Hematopoietic multipotent progenitor cell treated with erythropoietin and hydrocortisone succinate and interleukin-3 and kit ligand, for 8 days (in vitro differentiated cells): ENCODE measurements at places on chromosomes 11 and 22.

DNA sequence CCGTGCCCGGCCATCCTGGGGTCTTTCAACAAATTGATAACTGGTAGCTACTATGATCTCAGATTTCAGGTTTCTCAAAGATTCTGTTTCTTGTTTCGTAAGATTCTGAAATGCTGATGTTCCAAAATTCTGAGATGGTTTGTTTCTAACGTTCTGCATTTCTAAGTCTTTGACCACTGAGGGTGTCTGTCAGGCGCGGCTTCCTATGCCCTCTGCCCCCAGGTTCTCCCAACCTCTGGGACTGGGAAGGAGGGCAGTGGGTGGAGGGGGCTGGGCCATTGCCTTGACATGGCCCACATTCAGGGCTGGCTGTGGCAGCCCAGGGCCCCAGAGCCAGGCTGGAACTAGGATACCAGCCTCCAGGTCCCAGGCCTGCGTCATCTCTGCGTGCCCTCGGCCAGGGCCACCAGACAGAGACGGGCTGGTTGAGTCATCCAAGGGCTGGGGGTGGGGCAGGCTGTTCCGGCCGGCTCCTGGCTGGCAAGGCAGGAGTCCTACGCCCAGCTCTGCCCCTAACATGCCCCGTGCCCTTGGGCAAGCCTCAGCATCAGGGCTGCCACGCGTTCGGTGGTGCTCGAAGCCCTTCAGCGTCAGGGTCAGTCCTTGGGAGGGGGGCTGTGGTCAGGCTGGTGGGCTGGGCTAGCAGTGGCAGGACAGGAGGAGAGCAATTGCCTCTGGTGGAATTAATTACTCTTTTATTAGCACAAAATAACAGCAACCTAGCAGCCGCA, 5.2 kb downstream of the TMEM134 start:
- DNase-seq = peak; percentile 25

DNA sequence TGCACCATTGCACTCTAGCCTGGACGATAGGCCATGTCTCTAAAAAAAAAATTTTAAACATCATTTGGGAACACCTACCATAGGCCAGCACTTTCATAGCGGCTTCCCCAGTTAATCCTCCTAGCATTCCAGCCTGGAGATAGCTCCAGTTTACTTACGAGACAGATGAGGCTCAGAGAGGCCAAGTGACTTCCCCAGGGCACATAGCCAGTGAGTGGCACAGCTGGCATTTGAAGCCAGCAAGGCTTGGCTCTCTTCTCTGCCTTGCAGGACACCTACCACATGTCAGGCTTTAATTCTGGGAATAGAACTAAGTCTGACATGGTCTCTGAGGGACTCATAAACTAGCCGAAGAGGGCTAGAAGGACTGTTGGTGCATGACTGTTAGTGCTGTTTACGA, 4.9 kb upstream of the TAGLN start:
- no peak for DNase-seq

DNA sequence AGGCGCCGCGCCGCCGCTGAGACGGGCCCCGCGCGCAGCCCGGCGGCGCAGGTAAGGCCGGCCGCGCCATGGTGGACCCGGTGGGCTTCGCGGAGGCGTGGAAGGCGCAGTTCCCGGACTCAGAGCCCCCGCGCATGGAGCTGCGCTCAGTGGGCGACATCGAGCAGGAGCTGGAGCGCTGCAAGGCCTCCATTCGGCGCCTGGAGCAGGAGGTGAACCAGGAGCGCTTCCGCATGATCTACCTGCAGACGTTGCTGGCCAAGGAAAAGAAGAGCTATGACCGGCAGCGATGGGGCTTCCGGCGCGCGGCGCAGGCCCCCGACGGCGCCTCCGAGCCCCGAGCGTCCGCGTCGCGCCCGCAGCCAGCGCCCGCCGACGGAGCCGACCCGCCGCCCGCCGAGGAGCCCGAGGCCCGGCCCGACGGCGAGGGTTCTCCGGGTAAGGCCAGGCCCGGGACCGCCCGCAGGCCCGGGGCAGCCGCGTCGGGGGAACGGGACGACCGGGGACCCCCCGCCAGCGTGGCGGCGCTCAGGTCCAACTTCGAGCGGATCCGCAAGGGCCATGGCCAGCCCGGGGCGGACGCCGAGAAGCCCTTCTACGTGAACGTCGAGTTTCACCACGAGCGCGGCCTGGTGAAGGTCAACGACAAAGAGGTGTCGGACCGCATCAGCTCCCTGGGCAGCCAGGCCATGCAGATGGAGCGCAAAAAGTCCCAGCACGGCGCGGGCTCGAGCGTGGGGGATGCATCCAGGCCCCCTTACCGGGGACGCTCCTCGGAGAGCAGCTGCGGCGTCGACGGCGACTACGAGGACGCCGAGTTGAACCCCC, 798 bp downstream of the BCR start:
- no peak for DNase-seq

DNA sequence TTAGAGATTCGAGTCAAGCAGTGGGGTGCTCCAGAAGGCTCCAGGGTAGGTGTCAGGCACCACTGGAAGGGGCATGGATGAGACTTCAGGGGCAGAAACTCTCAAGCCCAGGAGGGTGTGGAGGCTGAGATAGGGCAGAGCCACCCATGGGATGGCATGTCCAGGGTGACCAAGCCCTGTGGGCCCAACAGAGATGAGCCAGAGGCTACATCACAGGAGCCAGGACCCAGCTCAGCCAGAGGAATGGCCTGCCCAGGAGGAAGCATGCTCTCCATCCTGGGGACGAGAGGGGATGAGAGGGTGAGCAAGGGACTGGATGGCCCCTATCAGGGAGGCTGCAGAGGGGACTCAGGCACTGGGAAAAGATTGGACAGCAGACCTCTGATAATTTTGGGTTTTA, 42.8 kb downstream of the SLCO2B1 start:
- DNase-seq = no peak

- DNase-seq = peak; percentile 17
Observed at GRCh38 chr22:21948390-21948789, 4.3 kb downstream of the PPM1F start.

- DNase-seq = no peak
Observed at GRCh38 chr11:45248501-45249011, 37.6 kb downstream of the SYT13 start.

DNA sequence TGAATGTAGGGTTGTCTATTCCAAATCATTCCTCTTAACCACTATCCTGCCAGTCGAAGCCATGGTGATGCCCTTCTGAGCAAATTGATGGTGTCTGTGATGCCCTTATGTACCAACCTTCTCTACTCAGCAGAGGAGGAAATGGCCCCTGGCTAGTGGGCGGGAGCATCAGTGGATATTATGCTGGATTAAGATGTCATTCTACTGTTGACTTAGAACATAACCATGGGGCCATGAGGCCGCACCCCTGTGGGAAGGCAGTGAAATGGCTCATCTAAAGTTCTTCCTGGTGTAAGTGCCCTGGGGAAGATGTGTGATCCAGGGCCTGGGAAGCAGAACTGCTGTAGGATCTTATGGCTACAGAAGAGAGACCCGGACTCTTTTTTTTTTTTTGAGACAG, 20.7 kb upstream of the P2RY2 start:
- no peak for DNase-seq

GRCh38 chr11:79342236-79342635, 98.6 kb downstream of the TENM4 start:
- no peak for DNase-seq

GRCh38 chr11:5624489-5625279, at the start of gene TRIM34:
Gene TRIM34, plus strand, starts transcription at chr11:5625001. Its CDS starts 7,331 bp downstream, at chr11:5632332.
- DNase-seq = peak; percentile 83

- no peak for DNase-seq
Observed at GRCh38 chr11:132248580-132248979, 878.2 kb downstream of the NTM start.

- DNase-seq = no peak
Observed at GRCh38 chr11:17687946-17688670, 31.3 kb upstream of the MYOD1 start.

- no peak for DNase-seq
Observed at GRCh38 chr11:56890584-56891305, 98.0 kb upstream of the OR5AK2 start.

- DNase-seq = no peak
Observed at GRCh38 chr11:3164138-3164551, 965 bp downstream of the OSBPL5 start.

GRCh38 chr11:6932145-6932544, 5.9 kb downstream of the ZNF215 start:
- no peak for DNase-seq

GRCh38 chr11:97956904-97957303, 1063.8 kb upstream of the CNTN5 start:
- no peak for DNase-seq

DNA sequence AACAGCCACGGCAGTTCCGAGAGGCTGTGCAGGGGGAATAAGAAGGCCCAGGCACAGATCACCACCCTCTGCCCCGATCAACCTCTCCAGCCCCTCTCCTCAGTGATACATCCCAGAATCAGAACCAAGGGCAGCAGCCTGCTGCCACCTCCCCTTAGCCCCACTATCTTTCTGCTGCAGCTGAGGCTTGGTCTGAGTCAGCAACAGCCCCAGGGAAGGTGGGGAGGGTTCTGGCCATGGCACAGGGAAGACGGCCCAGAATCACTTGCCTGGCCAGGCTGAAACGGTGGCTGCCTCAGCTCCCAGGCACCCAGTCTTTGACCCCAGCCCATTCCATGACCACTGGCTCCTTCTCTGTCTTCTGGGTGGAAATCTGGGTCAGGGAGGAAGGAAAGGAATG, 2.3 kb downstream of the CHID1 start:
- DNase-seq = peak; percentile 94

DNA sequence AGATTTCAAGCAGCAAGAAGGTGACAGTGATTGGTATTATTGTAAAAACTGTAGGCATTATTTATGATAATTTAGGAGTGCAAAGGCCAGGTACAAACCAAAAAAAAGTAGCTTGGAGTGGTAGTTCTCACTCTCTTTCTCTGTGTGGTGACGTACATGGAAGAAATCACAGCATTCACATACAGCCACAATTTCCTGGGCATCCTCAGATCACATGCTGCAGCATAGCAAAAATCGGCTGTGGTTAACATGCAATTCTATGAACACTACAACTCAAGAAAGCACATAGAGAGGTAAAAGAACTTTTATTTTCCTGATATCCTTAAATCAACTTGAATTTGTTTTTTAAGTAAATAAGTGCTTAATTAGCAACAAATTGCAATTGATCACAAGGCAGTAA, 875.8 kb downstream of the DLG2 start:
- no peak for DNase-seq
